Umbilical cord (tissue), 2 donors: ENCODE measurements at places on chromosomes 11 and 22. TPM values are rescaled to one million over a fixed set of nuclear protein-coding genes. Genes with fewer than 3 reads are reported as not detected.
A peak's percentile ranks its signal among the peaks of the same experiment; 100 is the strongest.

DNA sequence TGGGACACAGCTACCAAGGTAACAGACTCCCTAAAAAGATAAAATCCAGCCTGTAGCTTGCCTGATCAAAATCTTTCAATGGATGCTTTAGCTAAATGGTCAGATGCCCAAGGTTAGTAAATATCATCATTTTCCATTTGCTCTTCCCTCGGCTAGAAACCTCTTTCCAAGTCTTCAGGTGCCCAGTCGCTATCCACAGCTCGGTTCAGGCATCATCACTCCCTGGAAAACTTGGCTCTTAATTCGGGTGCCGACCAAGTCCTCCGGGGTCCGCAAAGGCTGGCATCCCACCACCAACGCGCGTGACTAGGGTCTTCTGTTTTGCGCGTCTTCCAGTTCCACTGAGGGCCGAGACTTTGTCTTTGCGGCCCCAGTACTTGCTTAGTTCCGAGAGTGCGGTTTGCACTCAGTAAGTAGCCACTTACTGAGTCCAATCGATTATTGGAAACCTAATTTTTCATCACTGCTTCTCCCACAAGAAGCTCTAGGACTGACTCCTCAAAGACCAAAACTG is 44.3 kb downstream of the OR4D9 start:
- DNase-seq = no peak

GRCh38 chr22:37448516-37449127 is 21.3 kb upstream of the ELFN2 start:
- no peak for DNase-seq

SGSM1 gene
- total RNA-seq = 1.2 TPM

DNA sequence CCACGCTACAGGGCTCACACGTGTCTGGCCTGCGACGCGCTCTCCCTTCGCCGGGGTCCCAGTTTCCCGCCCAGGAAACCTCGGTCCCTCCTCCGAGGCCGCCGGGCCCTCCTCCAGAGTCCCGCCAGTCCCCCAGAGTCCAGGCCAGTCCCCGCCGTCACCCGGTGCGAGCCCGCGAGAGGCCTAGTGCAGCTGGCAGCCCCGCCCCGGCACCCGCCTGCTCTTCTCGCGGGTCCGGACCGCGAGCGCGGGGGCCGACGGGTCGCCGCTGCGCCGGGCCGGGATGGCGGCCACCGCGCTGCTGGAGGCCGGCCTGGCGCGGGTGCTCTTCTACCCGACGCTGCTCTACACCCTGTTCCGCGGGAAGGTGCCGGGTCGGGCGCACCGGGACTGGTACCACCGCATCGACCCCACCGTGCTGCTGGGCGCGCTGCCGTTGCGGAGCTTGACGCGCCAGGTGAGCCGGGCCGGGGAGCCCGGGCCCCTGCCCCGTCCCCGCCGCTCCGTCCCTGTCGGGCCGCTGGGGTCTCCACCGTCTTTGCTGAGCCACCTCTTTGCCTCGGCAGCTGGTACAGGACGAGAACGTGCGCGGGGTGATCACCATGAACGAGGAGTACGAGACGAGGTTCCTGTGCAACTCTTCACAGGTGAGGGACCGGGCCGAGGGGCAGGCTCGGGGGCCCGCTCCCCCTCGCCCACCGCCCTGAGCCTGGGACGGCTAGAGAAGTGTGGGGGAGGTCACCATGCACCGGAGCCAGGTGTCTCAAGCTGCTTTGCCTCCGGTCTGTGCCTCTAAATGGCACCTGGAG is at the start of gene PTPMT1:
TSS of gene PTPMT1 (plus strand) at position 260 of the 809 bp plus-strand sequence. CDS start at position 284, 24 bp downstream.
- DNase-seq = peak; percentile 73

CRYBB2 gene
- total RNA-seq = not detected

- no peak for DNase-seq
Measured at GRCh38 chr11:127965939-127966668, 621.3 kb downstream of the ETS1 start.

CCDC87 gene
- total RNA-seq = 0.24 TPM

- DNase-seq = peak; percentile 40
Measured at GRCh38 chr11:30586251-30587144, at the start of gene MPPED2. TSS of gene MPPED2 (minus strand) at chr11:30586353. CDS start at chr11:30580373, 5,980 bp downstream.

GRCh38 chr11:122853971-122854446 is 15.7 kb downstream of the CRTAM start:
- peak; percentile 83 for DNase-seq

- no peak for DNase-seq
Measured at GRCh38 chr11:4682623-4683419, 14.8 kb downstream of the OR51E2 start.

DNA sequence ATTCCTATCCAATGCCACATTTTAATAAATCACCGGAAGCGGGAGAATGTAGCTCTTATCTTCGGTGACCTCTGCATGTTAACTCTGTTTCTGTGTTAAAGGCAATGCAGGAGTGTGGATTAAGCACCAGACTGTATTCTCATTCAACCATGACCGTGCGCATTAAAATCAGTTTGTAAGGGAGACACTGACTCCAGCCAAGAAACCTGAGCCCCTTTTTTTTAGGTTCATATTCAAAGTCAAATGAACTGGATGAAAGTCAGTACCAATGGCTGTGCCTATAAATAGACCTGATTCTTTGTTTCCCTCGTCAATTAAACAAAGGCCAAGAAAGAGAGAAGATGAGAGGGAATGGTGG is 32.2 kb downstream of the C11orf91 start:
- no peak for DNase-seq

KREMEN1 gene
- 14.0 TPM for total RNA-seq

LDHAL6A gene
- 0.96 TPM for total RNA-seq

GRCh38 chr11:70532731-70533130 is 134.4 kb downstream of the CTTN start:
- no peak for DNase-seq

DNA sequence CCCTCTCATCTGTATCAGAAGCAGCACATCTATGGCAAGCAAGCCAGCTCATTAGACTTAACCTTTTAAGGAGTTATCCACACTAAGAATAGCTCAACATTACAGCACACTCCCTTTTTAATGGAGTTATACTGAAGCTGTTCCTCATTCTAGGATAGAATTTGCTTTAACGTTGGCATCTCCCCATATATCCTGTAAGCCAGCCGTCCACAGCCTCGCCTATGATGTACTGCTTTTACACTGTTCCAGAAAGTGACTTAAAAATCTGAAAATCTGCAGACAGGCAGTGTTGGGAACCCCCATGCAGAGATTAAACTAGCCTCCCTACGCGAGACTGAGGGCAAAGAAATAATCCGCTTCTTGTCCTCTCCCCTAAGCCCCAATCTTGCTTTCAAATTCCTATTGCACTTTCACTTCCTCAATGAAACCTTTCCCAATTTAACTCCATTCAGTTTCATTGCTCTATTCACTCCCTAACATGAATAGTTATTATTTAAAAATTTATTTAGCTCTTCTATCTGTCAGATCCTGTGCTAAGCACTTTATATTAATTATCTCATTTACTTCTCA is 225.0 kb downstream of the BLID start:
- DNase-seq = peak; percentile 62
